Eye (tissue), 1 donor: ENCODE measurements at places on chromosomes 11 and 22.

- no peak for DNase-seq
Measured at GRCh38 chr11:12944889-12945288, 64.2 kb upstream of the RASSF10 start.

GRCh38 chr22:45980761-45981160 lies 3.8 kb upstream of the WNT7B start:
- DNase-seq, result no peak

DNA sequence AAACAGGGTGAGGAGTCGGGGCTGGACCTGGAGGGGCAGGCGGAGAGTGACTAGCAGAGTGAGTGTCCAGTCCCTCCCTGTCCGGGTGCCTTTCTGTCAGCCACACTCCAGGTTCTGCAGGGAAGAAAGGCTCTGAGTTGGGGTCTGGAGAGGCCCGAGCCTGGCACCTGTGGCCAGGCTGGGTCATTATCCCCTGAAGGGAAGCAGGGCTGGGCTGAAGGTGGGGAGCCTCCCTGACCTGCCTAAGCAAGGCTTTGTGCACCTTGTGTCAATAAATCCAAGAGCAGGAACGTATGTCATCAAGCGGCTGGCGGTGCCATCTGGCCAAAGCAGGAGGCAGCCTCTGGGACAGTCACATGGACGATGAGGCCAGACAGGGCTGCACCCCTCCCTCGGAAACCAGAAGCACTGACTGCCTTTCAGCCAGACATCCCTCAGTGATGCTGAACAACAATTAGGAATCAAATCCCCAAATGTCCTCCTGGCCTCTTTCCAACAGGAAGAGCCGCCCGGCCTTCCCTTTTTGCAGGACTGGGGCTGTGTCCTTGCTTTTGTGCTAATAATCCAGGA lies 73.9 kb upstream of the FGF3 start:
- peak; percentile 45 for DNase-seq

DNA sequence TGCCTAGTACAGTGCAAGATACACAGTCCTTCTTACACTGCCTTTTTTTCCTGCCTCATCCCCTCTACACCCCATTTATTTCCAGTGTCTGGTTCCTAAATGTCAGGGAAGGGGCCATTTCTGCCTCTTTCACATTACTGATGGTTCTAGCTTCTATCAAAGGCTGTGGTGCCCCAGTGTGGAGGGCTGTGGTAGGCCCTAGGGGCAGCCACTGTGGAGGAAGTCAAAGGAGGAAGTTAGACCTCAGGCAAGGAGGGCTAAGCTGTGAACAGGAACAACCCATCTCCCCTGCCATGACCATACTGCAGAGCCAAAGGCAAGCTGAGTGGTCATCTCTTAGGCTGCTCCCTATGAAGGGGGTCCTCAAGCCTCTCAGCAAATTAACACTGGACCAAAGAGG lies 81.9 kb upstream of the CRTAM start:
- DNase-seq, result no peak

DNA sequence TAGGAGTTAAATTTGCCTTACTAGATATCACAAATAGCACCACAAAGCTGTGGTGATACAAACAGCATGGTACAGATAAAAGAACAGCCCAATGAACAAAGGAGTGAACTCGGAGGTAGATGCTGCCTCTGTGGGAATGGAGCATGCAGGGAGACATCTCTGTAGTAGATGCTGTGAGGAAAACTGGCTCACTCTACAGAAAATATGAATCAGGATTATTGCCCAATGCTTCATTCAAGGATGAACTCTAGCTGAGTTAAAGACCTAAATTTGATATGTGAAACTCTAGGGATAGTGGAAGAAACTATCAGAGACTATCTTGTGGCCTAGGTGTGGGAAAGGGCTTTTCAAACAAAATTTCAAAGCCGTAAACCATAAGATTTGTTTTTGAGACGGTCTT lies 15.3 kb upstream of the CAPN5 start:
- DNase-seq, result no peak

DNA sequence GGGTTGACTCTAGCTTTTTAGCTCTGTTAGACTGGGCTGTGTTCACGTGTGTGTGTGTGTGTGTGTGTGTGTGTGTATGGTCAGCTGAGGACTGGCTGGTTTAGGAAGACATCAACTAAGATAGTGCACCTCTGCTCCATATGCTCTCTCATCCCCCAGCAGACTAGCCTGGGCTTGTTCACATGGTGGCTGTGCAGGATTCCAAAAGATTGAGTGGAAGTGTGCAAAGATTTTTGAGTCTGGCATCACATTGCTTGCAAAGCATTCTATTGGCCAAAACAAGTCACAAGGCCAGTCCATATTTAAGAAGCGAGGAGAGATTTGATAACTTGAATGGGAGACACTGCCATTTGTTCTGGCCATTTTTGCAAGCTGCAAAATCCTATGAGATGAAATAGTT lies 79.7 kb upstream of the C11orf87 start:
- DNase-seq, result no peak

DNA sequence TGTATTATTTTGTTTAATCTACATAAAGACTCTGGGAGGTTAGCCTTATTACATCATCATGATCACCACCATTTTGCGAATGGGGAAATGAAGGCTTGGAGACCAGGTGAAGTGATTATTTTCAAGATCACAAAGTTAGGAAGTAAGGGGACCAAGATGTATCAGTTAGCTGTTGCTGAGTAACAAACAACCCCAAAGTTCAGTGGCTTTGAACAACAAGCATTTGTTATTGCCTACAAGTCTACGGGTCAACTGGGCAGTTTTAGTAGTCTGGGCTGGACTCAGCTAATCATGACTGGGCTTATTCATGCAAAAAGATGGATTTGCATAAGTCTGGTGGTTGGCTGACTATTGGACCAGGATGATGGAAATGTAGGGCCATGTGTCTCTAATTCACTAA lies 389.2 kb downstream of the MIAT start:
- no peak for DNase-seq

GRCh38 chr11:61885166-61885778 lies 6.1 kb downstream of the FADS3 start:
- no peak for DNase-seq

DNA sequence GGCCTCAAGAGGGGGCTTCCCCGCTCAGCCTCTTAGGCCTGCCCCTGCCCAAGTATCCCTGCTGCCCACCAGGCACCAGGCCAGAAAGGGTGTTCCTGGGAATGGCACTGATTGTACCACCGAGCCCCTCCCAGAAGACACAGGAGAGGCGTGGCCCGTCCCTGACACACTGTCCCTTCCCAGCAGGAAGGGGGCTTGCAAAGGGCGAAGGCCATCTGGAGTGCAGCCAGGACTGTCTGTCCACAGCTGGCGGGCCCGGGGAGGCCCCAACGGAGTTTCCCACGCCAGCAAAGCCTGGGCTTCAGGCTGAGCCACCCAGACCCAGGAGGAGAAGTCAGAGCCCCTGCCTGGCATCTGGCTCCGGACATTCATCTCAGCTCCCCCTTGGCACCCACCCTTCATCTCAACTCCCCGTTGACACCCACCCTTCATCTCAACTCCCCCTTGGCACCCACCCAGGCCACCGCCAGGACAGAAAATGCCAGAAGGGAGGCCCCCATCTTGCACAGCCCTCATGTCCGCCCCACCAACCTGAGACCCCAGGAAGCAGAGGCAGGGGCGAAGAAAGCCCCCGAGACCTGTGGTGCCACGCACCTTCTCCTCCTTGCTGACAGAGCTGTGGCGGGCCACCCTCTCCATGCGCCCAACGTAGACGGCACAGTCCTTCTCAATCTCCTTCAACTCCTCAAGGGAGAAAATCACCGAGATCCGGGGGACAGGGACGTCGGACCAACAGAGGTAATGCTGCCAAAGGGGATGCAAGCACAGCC lies 19.4 kb downstream of the TUBGCP6 start:
- DNase-seq, result no peak

DNA sequence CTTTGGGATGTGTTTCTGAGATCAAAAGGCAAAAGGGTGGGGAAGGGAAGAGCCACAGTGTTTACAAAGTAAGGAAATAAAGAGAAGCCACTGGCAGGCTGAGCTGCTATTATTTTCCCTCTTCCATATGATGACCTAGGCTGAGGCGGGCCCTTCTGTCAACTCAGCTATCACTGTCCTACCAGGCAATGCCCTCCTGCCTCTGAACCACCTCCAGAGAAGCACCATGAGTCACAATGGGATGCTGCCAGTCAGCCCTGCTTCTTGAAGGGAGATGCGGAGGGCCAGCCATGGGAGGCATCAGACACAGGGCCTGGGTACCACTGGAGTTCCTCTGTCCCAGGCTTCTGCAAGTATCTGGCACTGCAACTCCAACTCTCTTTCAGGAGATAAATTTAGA lies 107.9 kb upstream of the BID start:
- DNase-seq, result no peak

DNA sequence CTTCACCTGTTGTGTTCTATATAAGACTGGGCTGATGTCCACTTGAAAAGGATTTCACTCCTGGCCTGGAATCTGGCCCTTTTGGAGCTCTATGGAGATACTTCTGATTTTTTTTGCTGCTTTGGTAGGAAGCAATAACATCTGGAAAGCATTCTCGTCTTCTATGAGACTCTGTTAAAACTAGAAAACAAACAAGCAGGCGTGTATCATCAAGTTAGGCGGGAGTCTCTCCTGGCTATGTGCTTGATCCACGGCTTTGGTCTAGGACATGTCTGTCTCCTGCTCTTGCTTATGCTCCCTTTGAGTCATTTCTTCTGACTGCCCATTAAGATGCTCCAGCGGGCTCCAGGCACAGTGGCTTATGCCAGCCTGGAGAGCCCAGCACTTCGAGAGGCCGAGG lies 121.4 kb upstream of the TTC12 start:
- DNase-seq, result no peak
